H9 (cell line): ENCODE measurements at places on chromosomes 16 and 17. TPM values are rescaled to one million over a fixed set of nuclear protein-coding genes. Genes with fewer than 3 reads are reported as not detected.

HOXB6 gene
- not detected in 2 replicates for total RNA-seq

MMP2 gene
- total RNA-seq, result 22.4 and 23.1 TPM in 2 replicates

EME2 gene
- 60.4 and 63.6 TPM in 2 replicates for total RNA-seq

GRCh38 chr17:50056961-50057330 is 1.0 kb downstream of the ITGA3 start:
- peak; percentile 67 for DNase-seq

TEKT5 gene
- total RNA-seq, result 0.31 TPM in 1 of 2 replicates, not detected in the other

DNA sequence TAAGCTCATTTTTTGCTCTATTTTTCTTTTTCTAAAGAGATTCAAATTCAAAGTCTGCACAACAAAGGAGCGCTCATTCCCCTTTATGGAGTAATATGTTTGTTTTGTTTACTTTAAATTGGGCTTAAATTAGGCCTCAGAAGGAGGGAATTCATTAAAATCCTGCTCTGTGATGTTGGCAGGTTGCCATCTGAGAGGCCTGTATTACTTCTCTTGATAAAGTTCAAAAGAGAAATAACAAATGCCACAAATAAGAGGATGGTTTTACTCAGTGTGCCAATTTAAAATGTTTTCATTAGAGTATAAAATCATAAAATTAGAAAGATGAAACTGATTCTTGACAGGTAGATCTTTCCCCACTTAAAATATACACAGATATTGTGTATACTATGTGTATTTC is 54.5 kb upstream of the HLF start:
- DNase-seq, result no peak

GRCh38 chr17:61981323-61981722 is 53.5 kb upstream of the INTS2 start:
- DNase-seq, result no peak

DNA sequence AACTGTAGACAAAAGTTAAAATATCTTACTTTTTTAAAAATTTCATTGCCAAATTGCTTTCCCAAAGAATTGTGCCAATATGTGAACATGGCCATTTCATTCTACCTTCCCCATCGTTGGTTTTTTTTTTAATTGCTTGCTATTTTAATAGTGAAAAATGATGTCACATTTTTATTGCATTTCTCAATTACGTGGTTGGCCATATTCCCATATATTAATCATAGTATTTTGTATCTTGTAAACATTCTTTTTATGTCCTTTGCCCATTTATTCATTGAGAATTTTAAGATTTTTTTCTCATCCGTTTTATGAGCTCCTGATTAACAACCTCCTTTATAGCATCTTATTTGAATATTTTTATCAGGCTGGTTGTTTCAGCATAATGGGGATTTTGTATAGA is 7.2 kb downstream of the OMG start:
- DNase-seq, result no peak

DNA sequence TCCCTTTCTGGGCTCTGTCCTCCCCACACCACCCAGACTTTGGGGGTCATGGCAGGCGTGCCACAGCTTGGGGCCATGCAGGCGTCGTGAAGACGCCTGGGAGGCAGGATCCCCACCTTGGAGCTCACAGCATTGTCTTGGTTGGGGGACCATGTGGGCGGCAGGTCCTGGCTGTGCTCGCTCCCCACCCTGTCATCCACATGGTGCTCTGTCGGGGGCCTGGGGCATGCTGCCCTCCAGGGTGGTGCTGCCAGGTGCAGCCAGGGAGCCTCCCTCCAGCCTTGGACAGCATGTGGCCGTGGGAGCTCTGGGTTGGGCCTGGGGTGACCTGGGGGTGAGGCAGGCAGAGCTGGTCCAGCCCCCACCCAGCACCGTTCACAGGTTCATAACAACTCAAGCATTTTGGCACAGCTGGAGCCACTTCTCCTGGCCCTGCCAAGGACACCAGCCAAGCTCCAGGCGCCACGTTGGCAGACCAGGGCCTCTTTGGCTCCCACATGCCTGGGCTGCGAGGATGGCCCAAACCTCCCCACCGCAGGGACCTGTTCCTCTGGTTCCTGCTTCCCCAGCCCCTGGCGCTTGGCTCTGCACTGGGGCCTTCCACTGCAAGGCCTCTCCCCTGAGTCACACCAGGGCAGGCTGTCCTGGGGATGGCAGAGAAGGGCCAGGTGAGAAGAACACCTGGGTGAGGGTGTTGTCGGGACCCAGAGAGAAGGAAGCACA is 15.1 kb upstream of the ATP6V0C start:
- DNase-seq, result no peak

KRTAP1-1 gene
- not detected in 2 replicates for total RNA-seq

NAGS gene
- total RNA-seq, result 3.7 and 4.1 TPM in 2 replicates

- DNase-seq, result no peak
Observed at GRCh38 chr17:75191584-75191983, 8.8 kb upstream of the SUMO2 start.

CORO6 gene
- total RNA-seq, result 2.3 and 2.6 TPM in 2 replicates

DNA sequence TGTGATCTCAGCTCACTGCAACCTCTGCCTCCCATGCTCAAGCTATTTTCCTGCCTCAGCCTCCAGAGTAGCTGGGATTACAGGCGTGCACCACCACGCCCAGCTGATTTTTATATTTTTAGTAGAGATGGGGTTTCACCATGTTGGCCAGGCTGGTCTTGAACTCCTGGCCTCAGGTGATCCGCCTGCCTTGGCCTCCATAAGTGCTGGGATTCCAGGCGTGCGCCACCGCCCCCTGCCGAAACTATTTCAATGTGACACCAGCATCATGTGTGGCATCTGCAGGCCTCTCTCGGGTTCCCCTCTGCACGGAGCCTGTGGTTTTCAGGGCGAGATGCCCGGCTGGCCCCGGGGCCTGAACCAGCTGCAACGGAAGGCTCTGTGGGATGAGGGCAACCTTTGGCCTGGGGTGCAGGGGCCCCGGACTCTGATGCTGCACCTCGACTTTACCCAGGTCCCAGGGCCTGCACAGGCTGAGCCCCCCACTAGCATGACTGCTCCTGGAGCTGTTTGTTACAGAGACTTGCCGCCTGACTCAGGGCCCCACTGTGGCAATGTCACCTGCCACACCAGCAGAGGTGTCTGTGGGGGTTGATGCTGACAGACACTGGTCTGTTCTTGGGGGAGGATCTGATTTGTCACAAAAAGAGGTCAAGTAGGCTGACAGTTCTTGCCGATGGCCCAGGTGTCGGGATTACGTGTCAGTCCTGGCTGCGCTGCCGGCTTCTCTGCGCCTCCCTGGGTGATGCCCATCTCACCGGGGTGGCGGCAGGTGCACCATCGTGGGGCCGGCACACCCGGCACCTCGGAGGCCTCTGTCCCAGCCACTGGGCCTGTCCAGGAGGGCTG is 8.6 kb upstream of the TEX19 start:
- DNase-seq, result no peak

TVP23C gene
- total RNA-seq, result 11.5 and 16.9 TPM in 2 replicates

DNA sequence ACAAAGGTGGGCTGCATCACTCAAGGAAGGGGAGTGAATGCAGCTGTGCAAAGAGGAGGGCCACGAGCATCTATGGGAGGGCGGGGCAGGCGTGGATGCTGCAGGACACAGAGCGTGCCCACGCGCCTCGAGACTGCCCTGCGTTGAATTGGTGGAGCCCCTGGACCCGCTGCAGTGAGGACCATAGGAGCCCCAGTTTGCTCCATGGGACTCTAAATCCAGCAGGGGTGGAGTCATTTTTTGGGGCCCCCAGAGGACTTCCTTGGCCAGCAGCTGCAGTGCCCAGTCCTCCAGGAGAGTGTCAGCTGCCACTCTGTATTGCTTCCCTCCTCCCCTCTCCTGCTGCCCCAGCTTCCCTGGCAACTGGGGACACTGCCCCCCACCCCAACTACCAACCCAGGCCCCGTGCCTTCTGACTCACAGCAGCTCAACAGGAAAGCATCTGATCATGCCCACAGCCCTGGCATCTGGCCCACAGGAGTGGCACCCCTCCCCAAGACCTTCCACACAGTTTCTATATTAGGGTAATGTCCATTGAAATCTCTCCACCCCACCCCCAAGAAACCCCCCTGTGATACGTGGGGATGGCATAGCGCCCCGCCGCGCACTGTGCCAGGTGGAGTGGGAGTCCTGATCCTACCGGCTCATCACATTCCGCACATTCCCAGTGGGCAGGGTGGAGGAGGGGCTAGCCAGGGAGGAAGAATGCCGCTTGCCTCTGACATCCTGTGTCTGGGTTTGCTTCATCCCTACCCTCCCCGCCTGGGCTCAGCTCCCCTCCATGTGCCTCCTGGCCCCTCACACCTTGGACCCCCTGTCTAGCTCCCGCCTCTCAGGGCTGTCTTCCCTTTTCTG is 27.8 kb upstream of the ITGA3 start:
- peak; percentile 83 for DNase-seq

DNA sequence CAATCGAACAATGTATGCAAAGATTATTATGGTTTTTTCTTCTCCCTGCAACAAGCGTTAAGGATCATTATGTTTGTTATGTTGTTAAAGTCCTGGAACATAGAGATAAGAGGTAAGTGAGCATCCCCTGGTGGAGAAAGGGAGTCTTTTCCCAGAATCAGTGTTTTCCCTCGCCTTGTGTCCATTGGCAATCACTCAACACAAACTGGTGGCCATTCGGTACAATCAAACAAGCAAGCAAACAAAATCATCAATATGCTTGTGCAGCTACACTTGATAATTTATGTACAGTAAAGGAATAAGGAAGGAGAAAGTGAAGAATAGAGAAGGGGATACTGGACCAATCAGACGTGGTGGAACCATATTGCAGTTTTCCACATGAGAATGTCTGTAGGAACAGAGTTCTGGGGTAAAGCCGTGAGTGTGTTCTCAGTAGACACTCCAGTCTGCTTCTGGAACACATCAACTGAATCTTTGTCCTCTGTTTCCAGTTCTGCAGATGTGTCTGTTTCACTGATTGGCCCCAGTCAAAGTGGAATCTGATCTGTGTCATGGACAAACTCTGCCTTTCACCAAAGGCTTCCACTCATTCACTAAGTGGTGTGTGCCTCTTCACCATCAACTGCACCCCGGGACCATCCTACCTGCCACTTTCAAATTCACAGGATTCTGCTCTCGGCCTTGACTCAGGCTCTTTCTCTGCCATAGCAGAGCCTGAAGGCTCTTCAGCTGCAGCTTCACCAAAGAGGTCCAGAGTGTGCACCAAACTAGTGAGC is 169.5 kb downstream of the AHSP start:
- DNase-seq, result no peak

DNA sequence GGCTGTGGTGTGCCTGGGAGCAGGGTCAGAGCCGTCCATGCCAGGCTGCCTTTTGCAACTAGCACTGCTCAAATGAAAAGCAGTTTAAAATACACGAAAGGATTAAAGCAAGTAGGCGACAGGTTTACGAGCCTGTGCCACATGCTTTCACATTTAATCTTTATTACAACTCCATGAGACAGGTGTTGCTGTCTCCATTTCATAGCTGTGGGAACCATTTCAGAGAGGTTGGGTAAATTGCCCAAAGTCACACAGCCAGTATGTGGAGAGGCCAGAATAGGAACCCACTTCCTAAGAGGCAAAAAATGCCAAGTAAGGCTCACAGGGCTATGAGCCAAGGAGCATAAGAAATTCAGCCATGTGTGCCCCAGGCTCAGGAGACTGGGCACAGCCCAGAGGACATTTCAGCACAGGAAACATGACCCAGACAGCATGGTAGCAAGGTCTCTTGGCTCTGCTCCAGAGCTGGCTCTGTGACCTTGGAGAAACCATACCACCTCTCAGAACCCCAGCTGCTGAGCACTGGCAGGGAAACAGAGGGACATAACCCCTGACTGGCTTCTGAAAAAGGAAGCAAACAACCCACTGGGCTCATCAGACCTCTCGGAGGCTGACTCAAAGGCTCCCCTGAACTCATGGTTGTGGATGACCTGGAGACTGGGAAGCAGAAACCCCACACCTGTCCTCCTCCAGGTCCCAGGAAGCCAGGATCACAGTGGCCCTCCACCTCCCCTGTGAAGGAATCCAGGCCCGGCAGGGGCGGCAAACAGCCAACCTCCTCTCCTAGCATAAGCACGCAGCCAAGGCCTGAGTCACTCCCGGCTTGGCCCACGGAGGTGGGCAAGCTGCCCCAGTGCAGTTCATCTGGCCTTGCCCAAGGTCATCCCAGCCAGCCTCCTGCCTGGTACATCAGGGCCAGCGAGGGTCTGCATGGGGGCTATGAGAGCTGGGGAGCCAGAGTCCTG is 40.3 kb upstream of the MRPS23 start:
- DNase-seq, result no peak

DNA sequence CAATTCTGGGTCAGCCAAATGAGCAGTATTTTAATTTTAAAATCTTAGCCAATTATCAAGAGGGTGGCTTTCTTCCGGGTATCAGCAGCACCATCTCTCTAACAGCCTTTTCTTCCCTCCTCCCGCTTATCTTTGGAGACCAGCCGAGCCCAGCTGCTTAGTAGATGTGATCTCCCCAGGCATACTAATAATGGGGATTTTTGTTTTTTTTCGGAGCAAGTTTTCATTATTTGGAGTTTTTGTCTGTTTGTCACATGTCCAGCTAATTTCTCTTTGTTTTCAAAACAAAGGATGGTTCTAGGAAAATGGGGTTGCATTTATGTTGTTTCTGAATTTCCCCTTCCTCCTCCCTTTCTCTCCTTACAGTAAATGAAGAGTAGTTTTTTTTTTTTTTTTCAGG is 170.5 kb upstream of the MPHOSPH6 start:
- no peak for DNase-seq

PRR35 gene
- total RNA-seq, result 0.33 and 0.50 TPM in 2 replicates

DNA sequence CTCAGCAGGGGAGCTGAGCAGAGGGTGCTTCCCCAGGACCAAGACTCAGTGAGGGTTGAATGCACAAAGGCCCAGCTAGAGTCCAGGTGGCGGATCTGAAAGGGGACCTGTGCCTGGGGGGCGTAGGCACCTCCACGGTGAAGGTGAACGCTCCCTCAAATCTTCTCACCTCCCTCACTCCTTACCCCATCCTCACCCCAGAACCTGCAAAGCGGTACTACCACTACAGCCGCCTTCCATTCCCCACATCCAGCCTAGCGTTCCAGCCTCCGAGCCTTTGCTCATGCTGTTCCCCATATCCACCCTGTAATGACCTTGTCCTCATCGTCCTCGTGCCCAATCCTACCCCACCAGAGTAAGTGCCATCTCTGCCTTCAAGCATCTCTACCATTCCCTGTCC is 30.6 kb downstream of the TRPV3 start:
- no peak for DNase-seq

GRCh38 chr17:68565661-68566441 is 35.3 kb downstream of the FAM20A start:
- no peak for DNase-seq

DNA sequence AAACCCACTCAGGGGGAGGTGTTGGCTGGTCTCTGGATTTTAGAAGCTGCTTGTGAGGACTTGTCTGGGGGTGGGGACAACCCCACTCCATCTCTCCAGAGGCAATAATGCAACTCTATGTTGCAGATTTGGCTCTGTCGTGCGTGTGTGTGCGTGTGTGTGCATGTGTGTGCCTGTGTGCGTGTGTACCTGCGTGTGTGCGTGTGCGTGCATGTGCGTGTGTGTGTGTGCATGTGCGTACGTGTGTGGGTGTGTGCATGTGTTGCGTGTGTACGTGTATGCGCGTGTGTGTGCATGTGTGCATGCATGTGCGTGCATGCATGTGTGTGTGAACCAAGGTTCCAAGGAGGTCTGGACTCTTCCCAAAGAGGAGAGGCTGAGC is 120.4 kb upstream of the LHX1 start:
- DNase-seq, result no peak

RAB37 gene
- 2.5 and 3.6 TPM in 2 replicates for total RNA-seq

ZSCAN10 gene
- 207 and 212 TPM in 2 replicates for total RNA-seq
